ENCODE measurements at places on chromosomes 3 and 15. TPM values are rescaled to one million over a fixed set of nuclear protein-coding genes. Genes with fewer than 3 reads are reported as not detected.

The ADAMTSL3 gene
- total RNA-seq: 0.18 TPM

The BTBD1 gene
- 92.6 TPM for total RNA-seq

The PLSCR5 gene
- total RNA-seq: not detected

The CD96 gene
- total RNA-seq: not detected

The JMJD7 gene
- 16.0 TPM for total RNA-seq

The HTD2 gene
- 13.0 TPM for total RNA-seq

The NANOGP8 gene
- not detected for total RNA-seq

The ADGRG7 gene
- not detected for total RNA-seq

The RARRES1 gene
- not detected for total RNA-seq

The GOLGA6A gene
- total RNA-seq: 0.13 TPM
